ENCODE measurements at places on chromosomes 5 and 9. TPM values are rescaled to one million over a fixed set of nuclear protein-coding genes. Genes with fewer than 3 reads are reported as not detected.

Gene CTNND2
- not detected for total RNA-seq

Gene ZBTB34
- 7.7 TPM for total RNA-seq

Gene SPATA31E1
- total RNA-seq = not detected

Gene USP20
- 7.6 TPM for total RNA-seq

Gene OBP2B
- not detected for total RNA-seq

Gene BASP1
- 127 TPM for total RNA-seq

Gene ENHO
- total RNA-seq = not detected

Gene PRSS3
- 16.2 TPM for total RNA-seq

Gene NUTM2F
- not detected for total RNA-seq

Gene ADAMTSL2
- 0.75 TPM for total RNA-seq

Gene CDC25C
- total RNA-seq = 6.6 TPM

Gene RLN2
- 0.28 TPM for total RNA-seq

Gene CNTLN
- 7.9 TPM for total RNA-seq

Gene SMU1
- 36.7 TPM for total RNA-seq

Gene GAS1
- total RNA-seq = 1.2 TPM

Gene IL5
- total RNA-seq = not detected

Gene CDKN2A
- total RNA-seq = 14.0 TPM

Gene CPLANE1
- total RNA-seq = 11.0 TPM

Gene C7
- total RNA-seq = 0.09 TPM

Gene PCDHGA1
- total RNA-seq = 0.36 TPM

Gene KLF9
- total RNA-seq = 14.4 TPM

Gene FAM200C
- total RNA-seq = 2.3 TPM

Gene SLCO6A1
- not detected for total RNA-seq

Gene PCDHB11
- 0.38 TPM for total RNA-seq

Gene C5orf63
- total RNA-seq = 0.63 TPM

Gene LEAP2
- total RNA-seq = 0.19 TPM

Gene ENTPD2
- not detected for total RNA-seq

Gene MPDZ
- 57.9 TPM for total RNA-seq

Gene SLC6A19
- total RNA-seq = not detected

Gene ALDH1A1
- 118 TPM for total RNA-seq

Gene BSPRY
- total RNA-seq = not detected

Gene FOXI1
- not detected for total RNA-seq

Gene LHX3
- not detected for total RNA-seq

Gene CYSRT1
- total RNA-seq = 0.45 TPM

Gene C9
- not detected for total RNA-seq

Gene PTPN3
- 2.8 TPM for total RNA-seq

Gene SLC27A4
- 27.9 TPM for total RNA-seq

Gene CFAP90
- not detected for total RNA-seq

Gene GADD45G
- total RNA-seq = 0.47 TPM

Gene EDIL3
- 11.4 TPM for total RNA-seq

Gene PCDHGA6
- 2.2 TPM for total RNA-seq

Gene LCNL1
- 0.19 TPM for total RNA-seq

Gene ARL14EPL
- not detected for total RNA-seq

All from endothelial cell of coronary artery (primary cell).